ENCODE measurements at places on chromosomes 2 and 18. TPM values are rescaled to one million over a fixed set of nuclear protein-coding genes. Genes with fewer than 3 reads are reported as not detected.

DNA sequence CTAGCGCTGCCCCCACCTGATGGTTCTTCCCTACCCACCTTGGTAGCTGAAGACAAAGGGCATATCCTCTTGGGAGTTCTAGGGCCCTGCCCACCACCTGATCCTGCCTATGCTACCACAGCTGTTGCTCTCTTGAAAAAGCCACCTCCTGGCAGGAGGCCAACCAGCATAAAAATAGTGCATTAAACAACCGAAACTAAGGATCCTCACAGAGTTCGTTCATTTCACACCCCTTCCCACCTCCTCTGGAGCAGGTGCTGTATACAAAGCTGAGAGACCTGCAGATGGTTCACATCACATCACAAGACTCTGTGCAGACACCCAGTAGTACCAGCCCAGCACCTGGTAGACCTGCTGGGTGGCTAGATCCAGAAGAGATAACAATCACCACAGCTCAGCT, 1348.0 kb upstream of the TMEFF2 start:
- H3K36me3 ChIP-seq: no peaks in the 10 kb centered on the region
- H3K4me3 ChIP-seq: no peak overlapping the region
- no peak overlapping the region for H3K27ac ChIP-seq
- H3K27me3 ChIP-seq: no peaks in the 10 kb centered on the region
- no peaks in the 10 kb centered on the region for H3K4me1 ChIP-seq

CUL3 gene
- 54.4 TPM for total RNA-seq

- no peak overlapping the region for H3K4me3 ChIP-seq
- no peaks in the 10 kb centered on the region for H3K27me3 ChIP-seq
- peaks cover 56% of the 10 kb centered on the region for H3K36me3 ChIP-seq
- no peak for DNase-seq
Measured at GRCh38 chr2:238257786-238258700, 18.2 kb upstream of the HES6 start.

DNA sequence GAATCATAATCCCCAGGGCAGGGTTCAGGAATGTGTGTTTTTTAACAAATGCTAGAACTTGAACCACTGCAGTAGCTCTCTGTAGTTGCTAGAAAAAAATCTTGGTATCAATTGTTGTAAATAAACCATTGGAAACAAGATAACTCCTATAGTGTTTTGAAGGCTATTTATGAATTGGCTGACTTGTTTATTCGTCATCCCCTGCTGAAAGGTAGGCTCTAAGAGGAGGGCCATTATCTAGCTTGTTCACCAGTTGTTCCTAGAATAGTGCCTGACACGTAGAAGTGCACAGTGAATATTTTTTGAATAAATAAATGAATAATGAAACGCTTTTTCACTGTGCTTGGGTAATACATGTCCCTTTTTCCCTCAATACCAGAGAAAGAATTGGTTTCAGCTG, 211.4 kb downstream of the BABAM2 start:
- peak; percentile 15 for DNase-seq
- no peak overlapping the region for H3K4me3 ChIP-seq
- H3K27ac ChIP-seq: peak overlapping the region; percentile 24
- no peaks in the 10 kb centered on the region for H3K4me1 ChIP-seq
- H3K36me3 ChIP-seq: no peaks in the 10 kb centered on the region

DNA sequence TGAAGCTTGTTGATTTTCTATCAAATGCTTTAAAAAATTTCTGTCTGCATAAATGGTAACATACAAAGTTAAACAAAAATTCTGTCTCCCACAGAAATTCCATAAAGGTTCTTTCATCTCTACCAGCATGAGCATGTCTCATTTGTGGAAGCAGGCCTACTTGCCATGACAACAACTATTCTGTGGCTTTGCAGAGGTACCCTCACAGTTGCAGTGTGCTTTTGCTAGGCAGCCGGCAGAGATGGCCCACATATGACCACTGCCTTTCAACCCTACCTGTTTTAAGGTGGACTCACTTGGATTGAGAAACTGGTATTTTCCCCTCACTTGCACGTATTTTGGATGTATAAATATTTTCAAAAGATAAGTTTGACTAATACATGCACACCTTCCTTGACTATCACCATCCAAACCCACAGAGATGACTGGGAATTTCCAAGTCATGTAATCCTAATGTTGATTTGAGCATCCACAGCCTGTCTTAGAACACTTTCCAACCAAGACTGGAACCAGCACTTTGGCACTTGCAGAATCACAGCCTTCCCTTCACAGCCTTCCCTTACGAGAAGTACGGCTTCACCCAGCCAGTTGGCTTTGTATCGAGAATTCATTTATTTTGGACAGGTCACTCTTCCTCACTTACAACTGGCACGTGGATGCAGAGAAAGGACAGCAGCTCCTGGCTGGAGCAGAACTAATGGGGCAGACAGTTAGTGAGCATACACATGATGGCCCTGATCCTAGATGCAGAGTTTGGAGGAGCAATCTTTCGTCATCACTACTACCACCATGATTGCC, 9.3 kb upstream of the FHL2 start:
- H3K27me3 ChIP-seq: no peaks in the 10 kb centered on the region
- H3K4me1 ChIP-seq: peaks cover 3% of the 10 kb centered on the region
- H3K4me3 ChIP-seq: no peak overlapping the region
- H3K27ac ChIP-seq: no peak overlapping the region

DNA sequence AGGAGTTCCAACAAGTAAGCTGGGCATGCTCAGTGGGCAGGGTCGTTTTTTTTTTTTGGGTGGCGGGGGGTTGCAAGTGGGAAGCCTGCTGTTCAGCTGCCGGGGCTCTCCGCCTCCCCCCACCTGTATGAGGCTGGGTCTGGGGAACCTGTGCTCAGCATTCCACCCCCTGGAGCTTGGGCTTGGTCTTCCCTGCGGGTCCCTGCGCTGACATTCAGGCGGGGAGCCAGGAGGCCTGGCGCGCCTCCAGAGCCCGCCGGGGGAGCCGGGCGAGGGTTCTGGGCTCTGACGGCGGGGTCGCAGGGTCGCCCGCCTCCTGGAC, 822 bp upstream of the GPD2 start:
- H3K27ac ChIP-seq: no peak overlapping the region
- no peak for DNase-seq
- no peaks in the 10 kb centered on the region for H3K27me3 ChIP-seq
- no peak overlapping the region for H3K4me3 ChIP-seq
- H3K4me1 ChIP-seq: peaks cover 12% of the 10 kb centered on the region
- H3K36me3 ChIP-seq: no peaks in the 10 kb centered on the region

OTX1 gene
- total RNA-seq: 7.1 TPM

DNA sequence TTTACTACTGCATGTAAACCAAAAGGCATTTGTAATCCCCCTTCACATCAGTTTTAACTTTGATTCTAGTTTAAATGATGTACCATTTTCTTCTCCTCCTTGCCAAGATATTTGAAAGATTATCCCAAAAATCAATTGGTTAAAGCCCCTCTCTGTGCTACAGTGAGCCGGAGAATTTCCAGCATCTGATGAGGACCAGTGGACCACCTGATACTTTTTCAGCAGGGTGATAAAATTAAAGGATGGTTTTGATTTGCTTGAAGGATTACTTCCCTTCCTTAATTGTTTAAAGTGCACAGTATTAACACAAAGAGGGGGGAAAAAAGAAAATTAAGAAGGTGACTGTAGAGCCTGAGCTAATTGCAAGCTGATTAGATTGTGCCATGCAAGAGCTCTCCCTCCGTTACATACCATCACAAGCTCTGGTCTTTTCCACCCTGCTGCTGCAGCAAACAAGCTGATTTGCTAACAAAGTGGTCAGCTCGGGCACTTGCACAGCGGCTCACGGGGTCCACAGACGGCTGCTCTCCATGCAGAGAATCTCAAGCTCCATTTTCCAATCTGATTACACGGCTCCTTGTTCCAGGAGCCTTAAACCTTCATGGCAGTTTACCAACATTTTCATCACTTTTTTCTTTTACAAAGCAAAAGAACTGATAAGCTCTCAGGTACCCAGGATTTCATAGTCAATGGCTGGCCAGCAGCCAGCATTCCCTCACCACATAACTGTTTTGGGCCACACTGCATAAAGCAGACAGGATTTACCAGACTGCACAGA, 22.1 kb downstream of the FIGN start:
- H3K36me3 ChIP-seq: no peaks in the 10 kb centered on the region
- H3K4me1 ChIP-seq: no peaks in the 10 kb centered on the region
- no peak overlapping the region for H3K4me3 ChIP-seq
- no peak overlapping the region for H3K27ac ChIP-seq
- H3K27me3 ChIP-seq: no peaks in the 10 kb centered on the region

RPE gene
- 47.7 TPM for total RNA-seq

DNA sequence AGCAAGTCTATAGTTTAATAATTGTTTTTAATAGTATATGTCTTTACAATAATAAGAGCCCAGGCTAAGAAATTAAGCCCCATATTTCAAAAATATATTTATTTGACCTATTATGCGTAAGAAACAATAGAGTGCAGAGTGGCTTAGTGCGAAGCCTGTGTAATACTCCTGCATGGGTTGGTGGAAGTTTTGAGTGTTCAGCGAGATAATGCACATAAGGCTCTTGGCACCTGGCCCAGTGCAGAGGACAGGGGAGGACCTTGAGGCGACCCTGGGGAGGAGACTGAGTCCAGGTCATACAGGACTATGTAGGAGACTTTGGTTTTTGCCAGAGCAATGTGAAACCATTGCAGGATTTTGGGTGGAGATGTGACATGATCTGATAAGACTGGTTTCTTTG, 132.4 kb upstream of the ST6GAL2 start:
- H3K4me1 ChIP-seq: no peaks in the 10 kb centered on the region
- DNase-seq: no peak
- H3K4me3 ChIP-seq: no peak overlapping the region
- no peaks in the 10 kb centered on the region for H3K36me3 ChIP-seq
- H3K27me3 ChIP-seq: no peaks in the 10 kb centered on the region
- H3K27ac ChIP-seq: no peak overlapping the region

KRTCAP3 gene
- total RNA-seq: 1.4 TPM

DNA sequence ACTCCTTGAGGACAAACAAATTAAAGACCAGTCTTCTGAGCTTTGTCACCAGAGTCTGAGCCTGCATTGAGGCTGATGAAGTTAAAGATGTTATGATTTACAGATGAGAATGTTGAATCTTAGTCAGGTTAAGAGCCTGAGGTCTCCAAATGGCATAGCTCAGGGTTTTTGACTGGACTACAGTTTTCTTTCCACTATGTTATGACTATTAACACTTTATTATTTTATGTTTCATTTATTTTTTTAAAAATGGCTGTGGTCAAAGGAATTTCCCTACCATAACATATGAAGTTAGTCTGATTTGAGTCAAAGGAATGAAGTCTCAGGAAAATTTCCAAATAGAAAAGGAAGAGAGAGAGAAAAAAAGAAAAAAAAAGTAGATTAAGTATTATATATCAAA, 39.7 kb upstream of the CWC22 start:
- H3K27me3 ChIP-seq: no peaks in the 10 kb centered on the region
- no peak for DNase-seq
- no peaks in the 10 kb centered on the region for H3K4me1 ChIP-seq
- no peak overlapping the region for H3K27ac ChIP-seq
- H3K36me3 ChIP-seq: no peaks in the 10 kb centered on the region

DNA sequence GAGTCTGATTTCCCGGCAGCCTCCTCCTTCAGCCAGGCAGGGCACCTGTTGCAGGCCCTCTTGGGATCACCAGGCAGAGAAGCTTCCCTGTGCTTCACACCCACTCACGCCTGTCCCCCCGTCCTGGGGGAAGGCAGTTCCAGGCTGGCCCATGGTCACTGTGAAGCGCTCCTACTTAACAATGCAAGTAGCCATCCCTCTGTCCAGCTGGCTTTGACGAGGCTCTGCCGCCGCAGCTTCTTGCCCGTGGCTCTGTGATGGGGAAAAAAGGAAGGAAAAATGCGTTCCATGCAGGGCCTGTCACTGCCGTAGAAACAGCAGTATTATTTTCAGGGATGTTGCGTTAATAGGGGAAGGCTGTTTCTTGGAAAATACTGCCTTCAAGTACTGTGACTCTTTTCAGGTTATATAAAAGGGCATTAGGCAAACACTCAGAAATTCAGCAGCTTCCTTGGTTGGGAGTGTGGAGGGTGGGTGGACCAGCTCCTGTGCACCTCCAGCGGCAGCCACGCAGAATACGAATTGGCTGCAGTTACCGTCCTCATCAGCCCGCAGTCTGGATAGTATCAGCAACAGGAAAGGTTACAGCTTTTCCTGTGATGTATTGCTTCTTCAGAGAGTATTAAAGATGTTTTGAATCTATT, 232.3 kb downstream of the KLHL29 start:
- no peaks in the 10 kb centered on the region for H3K36me3 ChIP-seq
- H3K27ac ChIP-seq: no peak overlapping the region
- peaks cover 37% of the 10 kb centered on the region for H3K27me3 ChIP-seq
- peak; percentile 42 for DNase-seq

IL1R2 gene
- total RNA-seq: 0.13 TPM

ACTG2 gene
- total RNA-seq: 0.67 TPM

- peaks cover 17% of the 10 kb centered on the region for H3K27me3 ChIP-seq
- no peaks in the 10 kb centered on the region for H3K36me3 ChIP-seq
- no peak overlapping the region for H3K4me3 ChIP-seq
- no peaks in the 10 kb centered on the region for H3K4me1 ChIP-seq
- H3K27ac ChIP-seq: no peak overlapping the region
Measured at GRCh38 chr2:202009019-202009481, 24.6 kb upstream of the FZD7 start.

GRCh38 chr2:64328415-64328722, 125.6 kb upstream of the LGALSL start:
- no peak for DNase-seq
- no peak overlapping the region for H3K4me3 ChIP-seq
- no peaks in the 10 kb centered on the region for H3K4me1 ChIP-seq

DNA sequence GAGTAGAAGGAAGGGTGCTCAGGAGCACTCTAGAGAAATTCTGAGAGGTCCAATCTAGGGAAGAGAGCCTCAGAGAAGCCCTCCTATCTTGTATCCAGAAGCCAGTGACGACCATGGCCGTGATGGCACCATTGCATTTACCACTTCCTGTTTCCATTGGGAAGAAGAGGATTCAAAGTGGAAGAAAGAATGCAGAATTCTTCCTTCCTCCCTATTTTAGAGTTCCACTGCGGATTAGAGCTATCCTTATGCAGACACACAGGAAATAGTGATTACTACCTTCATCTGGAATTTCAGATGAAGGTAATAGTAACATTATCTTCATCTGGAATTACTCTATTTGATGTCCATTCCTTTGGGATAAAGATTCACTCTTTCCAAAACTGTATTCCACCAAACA, 45.6 kb upstream of the PCBP1 start:
- no peaks in the 10 kb centered on the region for H3K27me3 ChIP-seq
- H3K4me1 ChIP-seq: peaks cover 4% of the 10 kb centered on the region
- H3K27ac ChIP-seq: no peak overlapping the region
- H3K4me3 ChIP-seq: no peak overlapping the region

GRCh38 chr2:103823847-103824246, 1030.1 kb upstream of the POU3F3 start:
- DNase-seq: no peak
- H3K4me1 ChIP-seq: no peaks in the 10 kb centered on the region
- H3K27me3 ChIP-seq: no peaks in the 10 kb centered on the region
- H3K36me3 ChIP-seq: no peaks in the 10 kb centered on the region

DNA sequence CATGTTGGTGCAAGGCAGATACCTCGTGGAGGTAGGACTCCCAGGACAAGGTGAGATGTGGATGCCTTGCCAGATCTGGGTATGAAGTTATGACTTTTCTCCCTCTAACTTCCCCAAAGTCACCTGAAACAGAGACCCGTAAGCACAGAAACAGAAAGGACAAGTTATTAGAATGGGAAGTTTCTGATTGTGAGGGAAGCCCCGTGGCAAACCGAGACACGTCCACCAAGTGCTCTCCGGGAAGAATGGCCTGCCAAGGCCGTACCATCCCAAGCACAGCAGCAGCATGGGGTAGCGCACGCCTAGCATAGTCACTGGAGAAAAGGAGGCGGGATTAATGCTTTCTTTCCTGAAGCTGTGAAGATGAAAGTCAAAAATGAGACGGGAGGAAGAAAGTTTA, 110.6 kb downstream of the ZNF532 start:
- no peak overlapping the region for H3K27ac ChIP-seq
- H3K36me3 ChIP-seq: no peaks in the 10 kb centered on the region
- no peak overlapping the region for H3K4me3 ChIP-seq
- no peaks in the 10 kb centered on the region for H3K27me3 ChIP-seq
- no peak for DNase-seq
- no peaks in the 10 kb centered on the region for H3K4me1 ChIP-seq
